ENCODE measurements at places on chromosomes 2 and 18.
A peak's percentile ranks its signal among the peaks of the same experiment; 100 is the strongest.

DNA sequence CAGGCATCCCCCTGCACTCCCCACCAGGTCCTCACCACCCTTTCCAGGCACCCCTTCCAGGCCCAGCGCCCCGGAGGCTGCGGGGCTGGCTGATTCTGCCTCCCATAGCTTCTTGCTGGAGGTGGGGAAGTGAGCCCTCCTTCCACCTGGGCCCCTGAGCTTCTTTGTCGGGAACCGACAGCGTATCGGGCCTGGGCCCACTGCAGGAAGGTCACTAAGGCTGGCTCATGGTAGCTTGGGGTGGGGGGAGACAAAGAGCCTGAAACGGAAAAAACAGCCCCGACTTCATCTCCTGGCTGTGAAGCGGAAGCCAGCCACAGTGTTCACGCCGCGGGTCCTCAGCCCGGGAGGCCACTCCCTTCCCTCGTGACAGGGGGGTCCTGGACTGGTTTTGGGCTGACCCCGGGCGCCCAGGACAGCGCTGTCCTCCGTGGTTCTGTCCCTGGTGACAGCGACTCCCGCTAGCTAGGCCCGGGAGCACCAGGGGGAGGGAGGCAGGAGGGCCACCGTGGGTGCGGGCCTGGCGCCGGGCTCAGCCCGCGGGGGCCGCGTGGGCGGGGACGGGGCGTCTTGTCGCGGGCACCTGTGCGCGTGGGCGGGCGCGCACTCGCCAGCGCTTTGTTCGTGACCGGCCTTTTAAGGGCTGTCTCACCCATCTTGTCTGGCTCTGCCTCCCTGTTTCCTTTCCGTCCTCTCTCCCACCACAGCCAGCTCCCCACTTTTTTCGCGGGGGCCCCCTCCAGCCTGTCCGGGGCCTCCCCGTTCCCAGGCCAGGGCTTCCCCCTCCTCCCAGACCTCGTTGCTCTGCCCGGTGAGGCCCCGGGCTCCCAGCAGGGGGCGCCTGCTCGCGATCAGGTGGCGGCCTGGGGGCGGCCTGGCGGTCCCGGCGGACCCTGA lies 64.9 kb downstream of the DNMT3A start:
- DNase-seq = peak; percentile 72

GRCh38 chr2:189799531-189799930 lies 15.3 kb downstream of the PMS1 start:
- no peak for DNase-seq

- DNase-seq = no peak
Observed at GRCh38 chr2:12007282-12007681, 260.9 kb downstream of the LPIN1 start.

DNA sequence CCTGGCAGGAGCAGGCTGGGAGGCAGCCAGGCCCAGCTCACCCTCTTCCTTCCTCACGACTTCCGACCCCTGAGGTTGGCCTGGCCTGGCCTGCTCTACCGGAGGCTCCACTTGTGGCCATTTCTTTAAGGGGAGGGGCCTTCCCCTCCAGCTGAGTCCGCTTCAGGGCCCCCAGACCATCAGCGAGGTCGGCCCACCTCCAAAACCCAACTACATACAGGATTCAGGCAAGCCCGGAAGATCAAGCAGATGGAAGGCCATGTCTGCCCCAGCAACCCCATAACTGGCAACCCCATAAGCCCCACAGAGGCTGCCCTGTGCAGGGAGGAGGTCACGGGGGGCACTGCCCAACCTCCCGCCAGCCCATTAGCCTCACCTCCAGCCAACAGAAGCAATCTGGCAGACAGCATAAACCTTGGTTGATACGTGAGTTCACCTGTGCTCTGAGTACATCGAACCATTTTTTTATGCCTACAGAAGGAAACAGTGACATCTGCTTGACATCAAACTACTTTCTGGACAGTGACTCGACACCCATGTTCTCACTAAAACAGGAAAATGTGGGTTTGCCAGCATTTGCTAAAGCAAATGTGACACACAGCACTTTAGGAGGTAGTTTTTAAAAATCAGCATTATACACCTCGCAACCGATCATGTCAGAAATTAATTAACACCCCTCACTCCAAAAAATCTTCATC lies 98.9 kb downstream of the EIPR1 start:
- no peak for DNase-seq

DNA sequence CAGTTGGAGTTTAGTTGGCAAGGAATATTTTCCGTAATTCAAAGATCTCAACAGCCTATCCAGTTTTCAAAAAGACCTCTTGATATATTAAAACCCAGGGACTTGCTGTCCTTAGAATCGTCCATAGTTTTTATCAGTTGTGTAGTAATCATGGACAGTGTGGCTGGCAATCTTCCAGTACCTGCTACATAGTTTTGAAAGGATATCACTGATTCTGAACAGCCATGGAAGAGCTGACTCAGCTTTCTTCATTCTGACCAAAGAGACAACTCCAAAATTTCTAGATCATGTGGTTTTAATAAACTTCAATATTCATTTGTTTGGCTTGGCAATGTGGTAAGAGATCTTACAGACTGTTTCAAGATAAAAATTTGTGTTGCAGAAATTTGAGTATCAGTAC lies 616.7 kb downstream of the TDRD15 start:
- DNase-seq = no peak

GRCh38 chr2:152005607-152006006 lies 93.2 kb downstream of the CACNB4 start:
- no peak for DNase-seq

- DNase-seq = no peak
Observed at GRCh38 chr2:112159454-112159921, 21.3 kb downstream of the FBLN7 start.

DNA sequence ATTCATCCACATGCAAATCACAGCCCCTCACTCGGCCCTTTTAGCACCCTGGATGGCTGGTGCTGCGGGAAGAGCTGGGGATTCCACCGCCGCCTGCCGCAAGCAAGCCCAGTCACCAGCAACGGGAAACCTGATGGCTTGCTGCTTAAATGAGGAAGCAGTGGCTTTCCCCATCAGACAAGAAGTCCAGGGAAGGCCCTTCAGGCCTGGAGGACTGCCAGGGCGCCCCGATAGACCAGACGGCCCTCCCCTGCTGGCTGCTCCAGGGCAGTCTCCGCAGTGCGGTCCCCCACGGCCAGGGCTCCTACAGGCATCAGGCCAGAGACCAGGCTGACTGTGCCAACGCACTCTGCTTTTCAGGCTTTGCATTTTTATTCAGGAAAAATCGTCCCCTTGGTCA lies 439.1 kb downstream of the EIPR1 start:
- DNase-seq = no peak

GRCh38 chr2:134917360-134917865 lies 1.2 kb upstream of the CCNT2 start:
- DNase-seq = peak; percentile 4

DNA sequence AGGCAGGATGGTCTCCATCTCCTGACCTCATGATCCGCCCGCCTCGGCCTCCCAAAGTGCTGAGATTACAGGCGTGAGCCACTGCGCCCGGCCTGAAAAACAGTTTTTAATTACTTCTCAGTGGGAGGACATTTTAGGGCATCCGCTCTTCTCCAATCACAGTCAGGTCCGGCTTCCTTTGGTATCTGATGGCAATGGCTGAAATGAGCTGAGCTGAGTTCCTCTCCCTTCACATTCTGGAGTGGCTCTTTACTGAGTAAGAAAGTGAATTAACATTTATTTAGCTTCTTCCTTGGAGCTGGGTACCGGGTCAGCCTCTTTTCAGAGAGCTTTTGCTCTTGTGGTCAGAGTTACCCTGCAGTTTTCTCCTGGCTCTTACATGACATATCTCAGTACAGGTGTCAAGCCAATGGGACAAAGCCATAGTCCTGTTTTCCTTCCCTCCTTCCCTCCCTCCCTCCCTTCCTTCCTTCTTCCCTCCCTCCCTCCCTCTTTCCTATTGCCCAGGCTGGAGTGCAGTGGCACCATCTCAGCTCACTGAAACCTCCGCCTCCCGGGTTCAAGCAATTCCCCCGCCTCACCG lies 1.1 kb upstream of the TTC27 start:
- no peak for DNase-seq

- no peak for DNase-seq
Observed at GRCh38 chr2:46298522-46299353, 1.5 kb downstream of the EPAS1 start.

DNA sequence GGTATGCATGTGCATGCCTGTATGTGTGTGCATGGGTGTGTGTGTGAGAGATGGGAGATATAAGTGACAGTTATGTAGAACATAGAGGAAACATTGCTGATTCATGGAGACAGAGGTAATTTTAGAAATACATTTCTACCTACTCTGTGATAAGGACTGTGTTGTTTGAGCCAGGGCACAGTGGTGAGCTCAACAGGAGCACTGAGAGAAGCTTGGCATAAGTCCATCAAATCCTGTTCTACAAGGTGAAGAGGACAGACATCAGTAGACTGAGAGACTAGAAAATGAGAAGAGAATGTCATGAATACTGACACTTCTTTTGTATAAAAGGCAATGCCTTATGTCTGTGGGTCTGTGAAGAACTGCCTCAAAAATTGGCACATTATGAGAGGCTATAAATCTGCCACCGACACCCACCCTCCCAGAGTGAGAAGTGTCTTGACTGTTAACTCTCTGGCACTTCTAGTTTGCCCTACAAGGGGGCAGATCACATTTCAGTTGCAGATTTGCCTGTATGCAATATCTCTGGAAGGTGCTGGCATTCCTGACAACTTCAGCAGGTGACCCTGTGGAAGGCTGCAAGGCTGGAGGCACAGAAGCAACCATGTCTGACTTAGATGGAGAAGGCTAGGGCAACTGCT lies 962.3 kb upstream of the NRXN1 start:
- DNase-seq = no peak

- DNase-seq = no peak
Observed at GRCh38 chr2:190889175-190889943, 8.7 kb downstream of the GLS start.

GRCh38 chr18:13545955-13546354 lies 180.4 kb downstream of the FAM210A start:
- DNase-seq = no peak

DNA sequence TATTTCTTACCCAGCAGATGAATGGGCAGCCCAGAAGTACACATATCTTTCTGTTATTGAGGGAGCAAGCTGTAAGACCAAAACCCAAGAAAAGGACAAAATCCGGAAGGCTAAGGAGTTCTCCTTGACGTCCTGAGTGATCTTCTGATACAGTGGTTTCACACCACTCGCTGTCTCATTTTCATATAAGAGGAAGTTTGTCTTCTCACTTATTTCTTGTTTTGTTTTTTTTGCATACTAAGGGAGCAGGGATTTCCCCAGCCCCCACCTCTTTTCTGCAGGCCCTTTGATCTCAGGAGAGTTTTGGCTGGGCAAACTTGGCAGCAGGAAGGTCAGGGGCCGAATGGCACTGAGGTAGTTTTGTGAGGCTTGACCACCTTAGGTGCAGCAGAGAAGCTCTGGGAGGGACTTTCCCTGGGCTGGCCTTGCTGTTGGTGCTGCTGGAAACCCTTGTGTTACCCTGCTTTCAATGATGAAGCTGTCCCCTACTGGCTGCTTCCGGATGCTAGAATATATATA lies 13.3 kb downstream of the CHRNA1 start:
- peak; percentile 24 for DNase-seq

DNA sequence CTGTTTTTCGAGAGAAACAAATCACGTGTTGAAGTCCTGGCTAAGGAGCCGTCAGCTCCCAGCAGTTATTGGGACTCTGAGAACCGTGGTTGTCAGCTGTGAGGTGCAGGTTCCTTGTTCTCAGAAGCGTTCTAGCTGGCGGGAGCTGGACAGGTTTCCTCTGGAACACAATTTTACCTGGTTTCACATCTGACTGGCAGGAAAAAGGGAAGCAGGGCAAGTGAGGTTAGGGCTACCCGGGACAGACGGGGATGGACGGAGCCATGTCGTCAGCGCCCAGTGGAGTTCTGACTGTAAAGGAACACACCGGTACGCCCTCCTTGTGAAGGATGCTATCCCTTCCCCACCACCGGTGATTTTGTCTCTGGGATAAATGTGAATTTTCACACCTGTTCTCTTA lies 26.1 kb downstream of the ITGB1BP1 start:
- no peak for DNase-seq

GRCh38 chr2:109130723-109130995 lies 1.7 kb downstream of the SH3RF3 start:
- no peak for DNase-seq

DNA sequence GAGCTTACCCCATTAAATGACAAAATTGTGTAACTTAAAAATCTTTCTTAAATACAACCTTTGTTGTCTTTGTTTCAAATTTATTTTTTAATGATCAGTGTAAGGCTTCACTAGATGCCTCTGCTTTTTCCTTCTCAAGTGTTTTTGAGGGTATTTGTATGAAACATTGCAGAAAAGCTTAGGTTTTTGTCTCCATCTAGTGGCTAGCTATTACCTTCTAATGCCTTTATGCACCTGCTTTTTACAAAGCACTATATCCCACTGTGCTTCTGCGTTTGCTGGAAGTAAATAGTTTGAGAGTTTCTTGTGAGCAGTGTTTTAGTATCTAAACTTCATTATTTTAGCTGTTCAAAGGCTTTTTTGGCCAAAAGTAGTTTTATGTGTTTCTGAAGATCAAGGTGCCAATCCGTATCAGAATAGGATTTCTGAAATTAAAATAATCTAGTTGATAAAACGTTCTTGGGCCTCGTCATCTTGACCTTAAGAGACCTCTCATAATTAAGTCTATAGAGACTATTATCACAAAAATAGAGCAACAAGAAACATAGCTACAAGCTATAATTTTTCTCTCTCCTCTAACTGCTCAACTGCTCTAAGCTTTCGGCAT lies 47.0 kb downstream of the IWS1 start:
- no peak for DNase-seq

DNA sequence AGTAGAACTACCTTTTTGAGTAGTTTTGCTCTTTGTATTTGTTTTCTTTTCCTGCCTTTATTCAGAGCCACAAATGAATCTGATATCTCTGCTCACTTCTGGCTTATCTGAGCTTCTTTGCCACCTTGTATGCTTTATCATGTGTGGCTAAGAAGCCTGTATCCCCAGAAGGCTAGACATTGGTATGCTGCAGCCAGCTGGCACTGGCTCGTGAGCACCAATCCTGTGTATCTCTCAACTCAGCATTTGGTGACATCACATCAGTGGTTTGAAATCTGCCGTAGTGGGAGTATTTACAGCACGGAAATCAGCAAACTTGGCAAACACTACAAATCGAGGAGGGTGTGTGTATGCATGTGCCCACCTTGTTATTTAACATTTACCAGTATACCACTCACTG lies 183.7 kb upstream of the LHCGR start:
- no peak for DNase-seq

- no peak for DNase-seq
Observed at GRCh38 chr18:55477860-55478581, 110.0 kb downstream of the TCF4 start.

DNA sequence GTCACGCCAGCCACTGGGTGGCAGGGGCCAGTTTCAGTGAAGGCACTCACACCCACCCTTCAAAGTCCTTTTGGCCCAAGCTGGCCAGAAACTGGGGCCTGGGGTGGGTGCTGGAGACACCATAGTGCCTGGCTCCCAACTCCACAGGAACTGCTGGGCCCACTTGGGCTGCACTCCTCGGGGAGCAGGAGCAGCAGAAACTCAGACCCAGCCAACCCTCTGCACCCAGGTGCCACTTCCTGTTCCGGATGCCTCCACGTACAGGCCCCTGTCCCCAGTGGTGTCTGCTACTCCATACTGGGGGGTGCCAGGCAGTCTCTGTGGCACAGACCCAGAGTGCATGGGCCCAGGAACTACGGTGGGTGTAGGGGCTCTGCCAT lies 42.5 kb upstream of the ZNF519 start:
- DNase-seq = no peak
